ENCODE measurements at places on chromosomes 2 and 18.

- H3K4me1 ChIP-seq = peaks cover 21% of the 10 kb centered on the region
- no peaks in the 10 kb centered on the region for H3K27me3 ChIP-seq
- DNase-seq = no peak
- peak overlapping the region; percentile 33 for H3K27ac ChIP-seq
- H3K36me3 ChIP-seq = no peaks in the 10 kb centered on the region
- no peak overlapping the region for H3K4me3 ChIP-seq
Observed at GRCh38 chr2:219661955-219662395, 34.5 kb downstream of the SLC4A3 start.

- H3K27ac ChIP-seq = no peak overlapping the region
- no peaks in the 10 kb centered on the region for H3K27me3 ChIP-seq
- peaks cover 13% of the 10 kb centered on the region for H3K4me1 ChIP-seq
- H3K36me3 ChIP-seq = no peaks in the 10 kb centered on the region
- H3K4me3 ChIP-seq = no peak overlapping the region
- no peak for DNase-seq
Observed at GRCh38 chr2:113203217-113203530, 29.4 kb downstream of the PSD4 start.

- no peaks in the 10 kb centered on the region for H3K4me1 ChIP-seq
- H3K27ac ChIP-seq = no peak overlapping the region
- no peak for DNase-seq
- H3K27me3 ChIP-seq = no peaks in the 10 kb centered on the region
- no peak overlapping the region for H3K4me3 ChIP-seq
Observed at GRCh38 chr2:148826791-148827190, 48.2 kb upstream of the KIF5C start.

GRCh38 chr18:23462876-23463275, 9.8 kb downstream of the RIOK3 start:
- no peak for DNase-seq
- no peaks in the 10 kb centered on the region for H3K27me3 ChIP-seq
- H3K4me1 ChIP-seq = peaks cover 3% of the 10 kb centered on the region
- H3K27ac ChIP-seq = no peak overlapping the region

DNA sequence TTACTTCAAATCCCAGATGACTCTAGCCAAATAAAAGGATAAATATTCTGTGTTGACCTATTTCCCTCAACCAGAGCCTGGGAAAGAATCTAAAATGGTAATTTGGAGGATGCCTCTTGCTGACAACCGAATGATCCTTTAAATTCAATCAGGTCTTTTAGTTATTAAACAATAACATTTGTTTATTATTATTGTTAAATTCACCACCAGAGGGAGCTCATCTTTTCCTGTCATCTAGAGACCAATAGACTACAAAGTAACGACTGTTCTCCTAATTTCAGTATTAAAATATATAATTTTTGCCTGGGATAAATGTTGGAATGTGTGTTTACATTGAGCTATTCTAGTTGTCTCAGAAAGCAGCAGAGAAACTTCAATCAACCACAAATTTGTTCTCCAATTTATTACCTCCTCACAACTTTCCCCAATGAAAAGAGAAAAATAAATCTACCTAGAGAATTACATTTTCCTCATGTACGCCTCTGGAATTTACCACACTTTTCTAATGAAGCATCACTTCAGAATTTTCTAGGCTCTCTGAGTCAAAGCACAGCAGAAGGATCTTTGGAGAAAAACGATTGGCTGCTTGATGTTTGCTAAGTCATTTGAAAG, 142.7 kb downstream of the SCG2 start:
- no peaks in the 10 kb centered on the region for H3K36me3 ChIP-seq
- H3K4me3 ChIP-seq = no peak overlapping the region
- H3K4me1 ChIP-seq = peaks cover 20% of the 10 kb centered on the region
- H3K27ac ChIP-seq = no peak overlapping the region
- no peak for DNase-seq
- H3K27me3 ChIP-seq = no peaks in the 10 kb centered on the region
